Common myeloid progenitor, CD34-positive (primary cell): ENCODE measurements at places on chromosomes 5 and 9.

GRCh38 chr5:81424728-81425127, 30.8 kb upstream of the ACOT12 start:
- no peak for DNase-seq

DNA sequence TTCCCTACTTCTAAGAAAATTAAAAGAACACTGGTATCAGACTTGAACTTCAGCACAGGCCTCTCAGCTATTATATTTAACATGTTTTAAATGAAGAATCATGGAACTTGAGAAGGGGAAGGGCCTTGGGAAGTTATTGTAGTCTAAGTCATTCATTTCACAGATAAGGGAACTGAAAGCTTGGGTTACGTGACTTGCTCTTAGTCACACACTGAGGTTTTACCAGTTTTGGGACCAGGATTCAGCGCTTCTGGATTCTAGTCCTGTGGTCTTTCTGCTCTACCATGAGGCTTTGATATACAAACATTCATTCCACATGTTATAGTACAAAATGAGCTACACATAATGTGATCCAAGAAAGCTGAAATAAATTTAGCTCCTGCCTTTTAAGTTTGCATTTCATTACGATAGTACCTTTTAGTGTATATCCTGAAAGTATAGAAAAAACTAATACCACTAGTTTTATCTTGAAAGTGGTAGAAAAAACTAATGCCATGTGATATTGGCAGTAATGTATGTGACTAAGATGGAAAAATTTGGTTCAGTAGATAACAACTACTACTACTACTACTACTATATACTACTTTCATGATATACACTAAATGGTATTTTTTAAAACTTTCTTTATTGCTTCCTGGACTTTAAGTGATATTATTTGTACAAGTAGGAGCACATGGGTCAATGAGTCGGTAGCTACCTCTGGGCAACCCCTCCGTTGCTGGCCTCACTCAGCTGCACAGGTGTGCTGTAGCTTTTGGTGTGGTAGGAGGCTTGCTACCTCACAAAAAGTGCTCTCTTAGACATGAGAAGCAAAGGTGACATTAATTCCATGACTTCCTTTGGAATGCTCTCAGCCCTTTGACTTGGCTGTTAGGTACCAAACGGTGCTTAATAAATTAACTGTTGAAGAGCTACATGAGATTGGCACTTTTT, 40.7 kb downstream of the F2RL2 start:
- peak; percentile 65 for DNase-seq

- peak; percentile 3 for DNase-seq
Measured at GRCh38 chr5:33800241-33800950, 91.4 kb downstream of the ADAMTS12 start.

- DNase-seq: no peak
Measured at GRCh38 chr9:86669422-86669821, 277.9 kb downstream of the GAS1 start.

GRCh38 chr9:71920456-71921189, 9.2 kb downstream of the C9orf85 start:
- DNase-seq: no peak

GRCh38 chr9:86434039-86434726, 80.0 kb upstream of the TUT7 start:
- peak; percentile 63 for DNase-seq

DNA sequence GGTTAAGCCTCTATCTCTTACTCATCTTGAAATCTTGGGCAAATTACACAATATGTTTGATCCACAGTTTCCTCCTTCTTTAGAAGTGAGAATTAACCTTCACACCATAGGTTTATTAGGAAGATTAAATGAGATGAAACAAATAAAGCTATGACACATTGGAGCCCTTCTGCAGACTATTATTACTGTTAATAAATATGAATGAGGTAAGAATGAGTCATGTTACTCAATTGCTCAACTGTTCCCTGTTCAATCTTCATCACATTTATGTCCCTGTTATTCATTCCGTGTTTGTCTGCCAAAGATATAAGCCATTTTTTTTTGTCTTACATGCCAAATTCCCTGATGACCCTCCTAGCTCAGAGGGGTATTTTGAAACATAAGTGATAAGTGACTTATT, 52.1 kb upstream of the PAPPA start:
- no peak for DNase-seq

DNA sequence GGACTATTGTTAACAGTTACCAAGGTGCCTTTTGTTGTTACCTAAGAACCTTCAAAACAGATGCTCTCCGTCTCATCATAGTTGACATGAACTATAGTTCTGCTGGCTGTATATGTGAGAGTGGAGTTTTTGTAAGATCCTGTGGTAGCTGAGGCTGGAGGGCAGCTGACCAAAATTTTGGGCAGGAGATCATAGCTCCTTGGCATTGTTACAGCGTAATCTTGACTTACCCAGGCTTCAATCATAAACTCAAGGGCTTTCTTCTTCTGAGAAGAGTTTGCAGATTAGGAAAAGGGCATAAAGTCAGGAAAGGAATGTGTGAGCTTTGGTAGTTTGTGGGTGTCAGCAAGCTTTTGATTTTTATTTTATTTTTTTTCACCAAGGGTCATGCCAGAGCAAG, 34.5 kb downstream of the RCL1 start:
- DNase-seq: no peak

DNA sequence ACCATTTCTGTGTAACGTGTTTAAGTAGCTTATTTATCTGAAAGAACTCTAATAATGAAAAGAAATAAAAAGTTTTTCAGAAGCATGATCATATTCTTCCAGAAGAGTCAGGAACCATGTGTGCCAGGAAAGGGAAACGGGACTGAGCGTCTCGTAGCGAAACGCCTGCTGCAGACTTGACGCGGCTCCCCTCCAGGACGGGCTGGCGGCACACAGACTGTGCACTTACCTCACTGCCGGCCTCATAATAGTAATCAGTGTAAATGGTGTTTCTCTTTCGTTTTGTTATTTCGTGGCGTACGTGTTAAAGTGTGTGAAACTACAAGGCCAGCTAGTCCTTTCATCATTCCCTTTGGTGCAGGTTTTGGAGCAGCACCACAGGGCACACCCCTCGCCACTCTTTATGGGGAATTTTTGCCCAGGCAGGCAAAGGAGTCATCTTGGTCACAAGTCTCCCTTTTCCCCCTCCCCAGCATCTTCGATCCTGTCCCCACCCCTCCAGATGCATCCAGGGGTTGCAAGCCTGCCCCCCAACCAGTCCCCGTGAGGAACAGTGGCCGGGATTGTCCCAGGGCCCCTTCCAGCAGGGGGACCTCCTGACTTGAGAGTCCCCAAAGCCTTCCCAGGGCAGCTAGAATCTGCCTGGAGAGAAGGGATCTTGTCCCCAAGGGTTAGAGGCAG, 233.1 kb downstream of the FANCC start:
- no peak for DNase-seq

DNA sequence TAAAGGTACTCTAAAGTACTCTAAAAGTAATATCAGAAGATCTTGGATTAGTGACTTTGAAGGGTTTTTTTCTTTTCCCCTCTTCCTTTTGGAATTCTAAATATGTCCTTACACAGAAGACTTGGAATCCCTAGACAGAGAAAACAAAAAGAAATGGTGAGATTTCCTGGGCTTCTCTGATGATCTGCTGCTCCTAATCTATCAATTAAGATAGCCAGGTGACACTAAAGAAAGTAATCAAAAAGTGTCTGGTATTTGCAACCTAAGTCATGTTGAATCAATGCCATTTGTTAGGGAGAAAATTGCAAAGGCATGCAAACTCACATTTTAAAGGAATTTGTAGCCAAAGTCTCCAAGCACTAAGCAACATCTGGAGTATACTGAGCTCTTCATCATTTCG, 29.5 kb upstream of the MYO10 start:
- DNase-seq: no peak

GRCh38 chr5:172322028-172322965, 38.7 kb upstream of the UBTD2 start:
- no peak for DNase-seq

DNA sequence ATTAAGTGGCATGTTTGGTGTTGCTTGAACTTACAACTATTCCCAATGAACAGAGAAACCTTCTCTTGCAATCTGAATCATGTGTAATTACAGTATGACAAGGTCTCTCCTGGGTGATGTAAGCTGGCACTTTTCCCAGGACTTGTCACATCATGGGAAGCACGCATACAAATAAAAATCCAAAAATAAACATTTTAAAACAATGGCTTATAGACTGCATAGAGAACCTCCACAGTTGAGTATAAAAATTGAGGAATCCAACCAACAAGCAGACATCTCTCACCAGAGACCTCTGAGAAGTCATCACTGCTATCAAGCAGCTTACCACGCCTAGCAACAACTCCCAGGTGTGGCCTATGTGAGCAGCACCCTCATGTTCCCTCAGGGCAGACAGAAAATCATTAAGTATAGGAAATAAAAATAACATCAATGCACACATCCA, 3.9 kb downstream of the MLLT3 start:
- no peak for DNase-seq

DNA sequence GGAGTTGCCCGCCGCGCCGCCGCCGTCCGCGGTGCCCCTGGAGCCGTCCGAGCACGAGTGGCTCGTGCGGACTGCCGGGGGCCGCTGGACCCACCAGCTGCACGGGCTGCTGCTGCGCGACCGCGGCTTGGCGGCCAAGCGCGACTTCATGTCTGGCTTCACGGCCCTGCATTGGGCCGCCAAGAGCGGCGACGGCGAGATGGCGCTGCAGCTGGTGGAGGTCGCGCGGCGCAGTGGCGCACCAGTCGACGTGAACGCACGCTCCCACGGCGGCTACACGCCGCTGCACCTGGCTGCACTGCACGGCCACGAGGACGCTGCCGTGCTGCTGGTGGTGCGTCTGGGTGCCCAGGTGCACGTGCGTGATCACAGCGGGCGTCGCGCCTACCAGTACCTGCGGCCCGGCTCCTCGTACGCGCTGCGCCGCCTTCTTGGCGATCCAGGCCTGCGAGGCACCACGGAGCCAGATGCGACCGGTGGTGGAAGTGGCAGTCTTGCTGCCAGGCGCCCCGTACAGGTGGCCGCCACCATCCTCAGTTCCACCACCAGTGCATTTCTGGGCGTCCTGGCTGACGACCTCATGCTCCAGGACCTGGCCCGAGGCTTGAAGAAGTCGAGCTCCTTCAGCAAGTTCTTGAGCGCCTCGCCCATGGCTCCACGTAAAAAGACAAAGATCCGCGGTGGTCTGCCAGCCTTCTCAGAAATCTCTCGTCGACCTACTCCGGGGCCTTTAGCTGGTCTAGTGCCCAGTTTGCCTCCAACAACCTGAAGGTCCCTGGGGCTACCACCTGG, 1.6 kb downstream of the SOWAHA start:
- DNase-seq: no peak

DNA sequence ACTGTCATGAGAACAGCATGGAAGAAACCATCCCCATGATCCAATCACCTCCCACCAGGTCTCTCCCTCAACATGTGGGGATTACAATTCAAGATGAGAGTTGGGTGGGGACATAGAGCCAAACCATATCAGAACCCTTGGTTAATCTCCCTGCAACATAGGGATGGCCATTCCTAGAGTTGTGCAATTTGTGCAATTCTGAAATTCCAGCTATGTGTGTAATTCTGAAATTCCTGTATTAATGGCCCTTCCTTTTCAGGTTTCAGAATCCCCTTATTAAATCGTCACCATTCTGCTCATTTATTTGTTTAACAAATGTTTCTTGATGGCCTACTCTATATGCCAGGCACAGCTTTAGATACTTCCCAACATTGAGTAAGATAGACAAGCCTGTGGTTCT, 282.6 kb downstream of the SMARCA2 start:
- no peak for DNase-seq

- no peak for DNase-seq
Measured at GRCh38 chr5:170067152-170067551, 38.5 kb upstream of the FOXI1 start.

DNA sequence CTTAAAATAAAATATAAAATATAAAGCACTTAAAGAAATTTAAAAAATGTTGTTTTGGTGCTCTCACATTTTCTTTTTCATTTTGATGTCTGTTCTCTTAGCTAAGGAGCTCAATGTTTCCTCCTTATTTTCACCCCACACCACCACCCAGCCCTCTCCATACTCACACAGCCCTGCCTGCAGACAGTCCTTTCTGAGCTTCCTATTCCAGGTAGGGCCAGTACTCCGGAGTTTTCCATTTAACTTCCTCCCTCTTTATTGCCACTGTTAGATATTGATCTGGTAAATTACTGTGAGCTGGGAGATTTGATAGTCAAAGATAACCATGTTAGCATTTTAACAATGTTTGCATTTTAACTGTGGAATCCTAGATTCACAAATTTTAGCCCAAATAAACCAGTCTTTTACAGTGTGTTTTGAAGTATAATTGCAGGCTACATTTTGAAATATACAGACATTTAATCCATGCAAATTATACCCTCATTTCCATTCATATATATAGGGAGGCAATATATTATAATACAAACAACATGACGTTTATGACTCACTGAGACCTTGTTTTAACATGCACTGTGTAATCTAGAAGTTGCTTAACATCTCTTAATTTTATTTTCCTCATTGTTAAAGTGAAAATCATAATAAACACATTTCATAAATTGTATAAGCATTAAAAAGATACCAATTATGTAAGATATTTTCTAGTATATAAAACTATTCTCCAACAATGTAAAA, 927.1 kb downstream of the NR2F1-AS1 start:
- no peak for DNase-seq

GRCh38 chr5:119270121-119270565, 85.7 kb upstream of the TNFAIP8 start:
- DNase-seq: no peak

- no peak for DNase-seq
Measured at GRCh38 chr5:117220730-117221129, 646.1 kb upstream of the SEMA6A start.

DNA sequence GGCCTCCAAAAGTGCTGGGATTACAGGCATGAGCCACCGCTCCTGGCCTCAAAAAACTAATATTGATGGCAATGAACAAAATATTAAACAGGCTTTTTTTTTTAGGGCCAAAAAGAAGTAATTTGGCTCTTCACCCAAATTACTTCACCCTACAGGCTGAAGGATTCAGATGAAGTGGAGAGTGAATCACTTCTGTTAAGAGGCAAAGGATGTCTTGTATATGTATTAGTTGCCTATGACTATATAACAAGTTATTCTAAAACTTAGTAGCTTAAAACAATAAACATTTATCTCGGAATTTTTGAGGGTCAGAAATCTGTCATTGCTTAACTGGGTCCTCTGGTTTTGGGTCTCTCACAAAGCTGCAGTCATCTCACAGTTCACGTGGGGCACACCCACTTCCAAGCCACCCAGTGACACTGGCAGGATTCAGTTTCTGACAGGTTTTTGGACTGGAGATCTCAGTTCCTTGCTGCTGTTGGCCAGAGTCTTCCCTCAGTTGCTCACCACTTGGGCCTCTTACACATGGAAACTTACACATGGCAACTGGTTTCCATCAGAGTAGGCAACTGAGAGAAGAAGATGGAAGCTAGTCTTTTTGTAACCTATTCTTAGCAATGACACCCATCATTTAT, 66.7 kb downstream of the IQGAP2 start:
- no peak for DNase-seq
